Activated T-cell treated with anti-CD3 and anti-CD28 coated beads, Interleukin-2, amount 50 U/mL, for 4 hours (primary cell): ENCODE measurements at places on chromosomes 16 and 17. TPM values are rescaled to one million over a fixed set of nuclear protein-coding genes. Genes with fewer than 3 reads are reported as not detected.

GRCh38 chr17:289409-289808 is 63.2 kb downstream of the RPH3AL start:
- DNase-seq: no peak

DNA sequence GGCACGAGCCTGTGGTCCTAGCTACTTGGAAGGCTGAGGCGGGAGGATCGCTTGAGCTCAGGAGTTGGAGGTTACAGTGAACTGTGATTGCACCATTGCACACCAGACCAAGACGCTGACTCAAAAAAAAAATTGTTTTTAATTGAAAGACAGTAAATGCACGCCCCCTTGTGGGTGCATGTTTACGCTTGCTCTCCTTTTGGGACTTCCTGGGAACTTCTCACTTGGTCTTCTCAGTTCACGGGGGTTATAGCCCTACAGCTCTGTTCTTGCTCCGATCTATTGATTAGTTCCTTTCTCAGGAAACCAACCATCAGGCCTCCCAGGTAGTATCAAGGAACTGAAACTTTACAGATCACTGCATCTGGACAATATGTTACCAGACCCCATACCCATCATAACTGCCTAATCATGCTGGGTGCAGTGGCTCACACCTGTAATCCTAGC is 14.2 kb upstream of the RIPOR1 start:
- DNase-seq: peak; percentile 76

- DNase-seq: no peak
These were observed 112.0 kb upstream of the SMURF2 start for GRCh38 chr17:64773836-64774761.

KRT24 gene
- total RNA-seq: not detected

KRT20 gene
- total RNA-seq: 0.30 TPM
